Left lobe of liver (tissue), 2 donors: ENCODE measurements at places on chromosomes 6 and 20.

DNA sequence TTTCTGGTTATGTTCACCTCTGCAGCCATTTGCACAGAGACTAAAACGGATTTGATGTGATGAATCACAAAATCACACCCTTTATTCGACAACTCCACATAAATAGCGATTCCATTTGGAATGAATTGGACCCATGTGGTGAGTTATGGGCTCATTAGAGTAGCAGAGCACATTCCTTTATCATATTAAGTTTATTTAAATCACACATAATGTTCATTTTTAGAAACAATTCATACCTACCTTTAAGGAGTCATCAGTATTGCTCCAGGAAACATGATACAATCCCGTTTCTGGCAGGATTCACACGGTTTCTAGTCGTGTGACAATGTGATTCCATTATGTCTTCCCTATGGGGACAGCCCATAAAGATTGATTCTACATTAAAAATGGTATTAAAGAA is 303.5 kb downstream of the CDH4 start:
- no peak for DNase-seq

- DNase-seq: no peak
These were observed 2.4 kb upstream of the EBF4 start for GRCh38 chr20:2690213-2690612.

DNA sequence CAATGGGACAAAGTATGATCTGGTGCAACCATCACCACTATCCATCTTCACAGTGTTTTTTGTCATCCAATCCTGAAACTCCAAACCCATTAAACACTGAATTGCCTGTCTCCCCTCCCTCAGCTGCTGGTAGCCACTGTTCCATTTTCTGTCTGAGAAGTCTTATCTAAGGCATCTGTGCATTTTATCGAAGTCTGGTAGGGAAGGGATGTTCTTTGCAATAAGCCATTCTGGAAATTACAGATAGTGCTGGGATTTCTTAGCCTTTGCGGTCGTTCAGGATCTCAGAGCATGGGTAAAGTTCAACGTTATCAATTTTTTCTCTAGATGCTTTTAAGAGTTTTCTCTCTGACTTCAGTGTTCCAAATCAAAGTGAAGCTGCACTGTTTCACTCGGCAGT is 24.1 kb downstream of the KIF25 start:
- no peak for DNase-seq

DNA sequence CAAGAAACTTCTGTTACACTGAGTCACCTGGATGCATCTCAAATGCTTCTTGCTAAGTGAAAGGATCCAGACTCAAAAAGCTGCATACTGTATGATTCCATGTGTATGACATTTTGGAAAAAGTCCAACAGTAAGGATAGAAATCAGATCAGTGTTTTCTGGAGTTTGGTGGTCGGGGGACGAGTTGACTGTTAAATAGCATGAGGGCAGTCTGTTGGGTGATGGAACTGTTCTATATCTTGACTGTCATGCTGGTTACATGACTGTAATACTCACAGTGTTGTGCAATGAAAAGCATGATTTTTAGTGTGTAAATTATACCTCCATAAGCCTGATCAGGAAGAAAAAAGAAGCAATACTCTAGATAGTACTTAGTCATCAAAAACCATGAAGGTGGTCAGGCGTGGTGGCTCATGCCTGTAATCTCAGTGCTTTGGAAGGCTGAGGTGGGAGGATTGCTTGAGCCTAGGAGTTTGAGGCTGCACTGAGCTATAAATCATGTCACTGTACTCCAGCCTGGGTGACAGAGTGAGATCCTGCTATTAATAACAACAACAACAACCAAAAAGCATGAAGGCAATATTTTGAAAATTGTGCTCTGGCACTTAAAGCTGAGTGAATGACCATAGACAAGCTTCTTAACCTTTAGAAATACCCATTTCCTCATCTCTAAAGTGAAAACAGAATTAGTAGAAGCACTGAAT is 30.5 kb upstream of the SASH1 start:
- DNase-seq: no peak

- DNase-seq: no peak
These were observed at the start of gene ECT2L for GRCh38 chr6:138795809-138796603. Gene ECT2L, plus strand, starts transcription at chr6:138796087. Its CDS starts 17,188 bp downstream, at chr6:138813275.

GRCh38 chr6:64789476-64789875 is 917.5 kb downstream of the EYS start:
- DNase-seq: no peak

DNA sequence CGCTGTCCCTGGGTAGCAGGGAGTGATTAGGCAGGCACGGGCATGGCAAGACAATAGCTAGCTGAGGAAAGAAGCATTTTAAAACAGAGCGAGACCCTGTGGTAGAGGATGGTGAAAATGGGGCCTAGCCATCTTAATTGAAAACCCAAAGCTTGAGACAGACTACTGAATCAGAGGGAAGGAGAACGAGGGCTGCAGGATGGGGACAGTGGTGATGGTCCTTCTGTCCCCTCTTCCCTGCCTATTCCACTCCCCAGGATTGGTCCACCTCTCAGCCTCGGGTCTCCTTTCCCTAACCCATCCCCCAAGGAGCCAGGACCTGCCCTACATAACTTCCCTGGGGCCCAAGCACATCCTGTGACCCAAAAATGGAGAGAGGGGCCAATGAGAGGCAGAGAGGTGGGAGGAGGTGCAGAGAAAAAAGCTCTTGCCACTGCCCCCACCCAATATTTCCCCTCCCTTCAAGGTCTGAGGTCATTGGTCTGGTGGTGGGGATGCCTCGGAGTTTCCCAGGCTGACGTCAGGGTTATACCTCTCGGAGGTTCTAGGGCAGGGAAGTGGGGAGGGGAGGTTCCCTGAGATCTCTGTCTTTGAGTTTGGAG is 884 bp upstream of the CUTA start:
- no peak for DNase-seq

- no peak for DNase-seq
These were observed 20.2 kb downstream of the COL9A3 start for GRCh38 chr20:62836967-62837490.

- no peak for DNase-seq
These were observed 153.1 kb upstream of the INSM1 start for GRCh38 chr20:20214757-20215275.

GRCh38 chr6:38015341-38015740 is 195.8 kb downstream of the ZFAND3 start:
- DNase-seq: no peak

DNA sequence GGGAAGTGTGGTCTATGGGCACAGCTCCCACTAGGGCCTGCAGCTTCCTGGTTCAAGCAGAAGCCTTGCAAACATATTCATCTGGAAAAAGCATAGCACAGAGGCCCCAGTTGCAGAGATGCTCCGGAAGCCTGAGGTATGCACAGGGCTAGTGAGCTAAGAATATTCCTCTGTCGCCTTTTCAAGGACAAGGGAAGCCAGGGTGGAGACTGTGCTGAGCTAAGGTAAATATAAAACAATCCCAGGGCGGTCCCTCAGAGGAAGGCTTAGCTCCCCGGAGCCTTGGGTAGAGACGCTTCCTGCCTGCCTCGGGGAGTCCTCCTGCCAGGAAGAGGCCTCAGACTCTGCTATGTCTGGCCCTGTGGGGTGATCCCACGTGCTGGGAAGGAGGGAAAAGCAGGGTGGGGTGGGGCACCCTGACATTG is 134.8 kb upstream of the FOXA2 start:
- no peak for DNase-seq

DNA sequence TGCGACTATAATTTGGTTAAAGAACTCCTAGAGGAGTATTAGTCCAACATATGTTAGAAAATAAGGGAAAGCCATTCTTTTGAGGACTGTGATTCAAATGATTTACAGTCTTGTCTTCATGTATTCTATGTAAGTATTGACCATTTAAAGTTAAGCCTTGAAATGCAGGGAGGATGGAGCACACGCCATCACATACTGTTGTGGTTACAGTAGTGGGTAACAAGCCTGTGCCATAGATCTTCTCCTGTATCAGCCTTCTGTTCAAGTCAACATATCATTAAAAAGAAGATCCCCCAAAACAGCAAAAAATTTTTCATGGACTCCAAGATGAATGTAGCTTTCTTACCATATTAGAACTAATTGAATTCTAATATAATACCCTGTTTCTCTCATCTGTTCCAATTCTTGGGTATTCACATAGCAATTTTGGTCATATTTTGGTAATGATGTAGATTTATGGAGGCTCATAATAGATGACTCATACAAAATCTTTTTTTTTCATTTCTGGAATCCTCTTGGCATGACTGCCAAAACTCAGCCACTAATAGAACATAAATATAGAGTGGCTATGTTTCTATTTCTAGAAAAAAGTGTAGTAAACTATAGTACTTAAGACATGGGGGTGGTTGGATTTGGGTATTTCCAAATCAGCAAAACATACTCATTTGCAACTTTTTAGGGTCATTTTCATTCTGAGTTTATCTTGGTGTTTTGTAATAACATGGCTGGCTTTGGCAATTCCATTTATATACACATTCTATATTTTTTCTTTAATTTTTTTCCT is 413.5 kb downstream of the BCKDHB start:
- DNase-seq: no peak

DNA sequence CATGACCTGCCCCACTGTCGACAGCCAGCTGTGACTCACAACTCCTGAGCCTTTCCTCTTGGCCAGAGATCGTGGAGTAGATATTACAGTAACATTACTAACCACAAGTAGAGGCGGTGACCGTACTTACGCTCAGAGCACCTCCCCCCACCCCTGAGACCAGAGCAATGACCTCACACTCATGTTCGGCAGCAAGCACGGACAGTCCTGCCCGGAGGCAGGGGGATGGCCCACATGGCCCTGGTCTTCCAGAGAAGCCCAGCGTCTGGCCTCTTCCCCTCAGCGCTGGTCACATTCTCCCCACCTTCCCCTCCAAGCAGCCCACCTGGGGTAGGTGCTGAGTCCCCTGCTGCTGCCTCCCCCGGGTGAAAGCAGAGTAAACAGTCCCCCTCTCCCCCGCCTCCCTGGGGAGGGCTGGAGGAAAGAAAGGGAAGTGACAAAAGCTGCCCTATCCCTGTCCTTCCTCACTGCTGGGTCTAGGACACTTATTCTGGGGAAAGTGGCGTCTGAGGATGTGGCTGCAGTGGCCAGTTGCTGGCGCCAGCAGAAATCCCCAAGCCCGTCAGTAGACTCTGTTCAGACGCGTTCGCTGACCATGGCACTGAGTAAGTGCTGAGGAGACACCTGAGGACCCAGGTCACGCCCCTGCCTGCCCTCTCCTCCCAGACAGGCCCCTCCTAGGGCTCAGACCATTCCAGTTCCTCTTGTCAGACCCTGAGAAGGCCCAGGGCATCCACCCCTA is 68.5 kb downstream of the MRPL14 start:
- DNase-seq: no peak

DNA sequence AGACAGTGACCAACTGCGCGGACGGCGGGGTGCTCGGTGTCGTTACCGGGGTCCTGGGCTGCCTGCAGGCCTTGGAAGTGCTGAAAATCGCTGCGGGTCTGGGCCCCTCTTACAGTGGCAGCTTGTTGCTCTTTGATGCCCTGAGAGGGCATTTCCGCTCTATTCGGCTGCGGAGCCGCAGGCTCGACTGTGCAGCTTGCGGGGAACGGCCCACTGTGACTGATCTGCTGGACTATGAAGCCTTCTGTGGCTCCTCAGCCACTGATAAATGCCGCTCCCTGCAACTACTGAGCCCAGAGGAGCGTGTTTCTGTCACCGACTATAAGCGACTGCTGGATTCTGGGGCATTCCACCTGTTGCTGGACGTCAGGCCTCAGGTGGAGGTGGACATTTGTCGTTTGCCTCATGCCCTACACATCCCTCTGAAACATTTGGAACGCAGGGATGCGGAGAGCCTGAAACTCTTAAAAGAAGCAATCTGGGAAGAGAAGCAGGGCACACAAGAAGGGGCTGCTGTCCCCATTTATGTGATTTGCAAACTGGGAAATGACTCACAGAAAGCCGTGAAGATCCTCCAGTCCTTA is 1.0 kb downstream of the MOCS3 start:
- peak; percentile 46 for DNase-seq

DNA sequence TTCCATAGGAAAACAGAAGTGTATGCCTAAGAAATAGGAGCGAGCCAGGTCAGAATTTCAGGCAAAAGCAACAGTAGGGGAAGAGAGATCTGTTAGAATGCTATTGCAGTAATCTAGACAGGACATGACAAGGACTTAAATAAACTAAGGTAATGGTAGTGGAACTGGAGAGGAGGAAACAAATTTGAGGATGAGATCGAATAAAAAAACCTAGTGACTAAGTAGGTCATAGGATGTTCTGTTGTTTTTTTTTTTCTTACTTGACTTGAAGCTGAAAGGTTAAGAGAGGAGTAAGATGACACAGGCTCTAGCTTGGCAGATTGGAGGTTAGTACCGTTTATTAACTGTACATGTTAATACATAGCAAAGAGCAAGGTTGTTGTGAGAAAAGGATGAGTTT is 28.6 kb downstream of the ORC3 start:
- DNase-seq: no peak

- DNase-seq: no peak
These were observed 19.3 kb downstream of the RAE1 start for GRCh38 chr20:57370316-57370715.

GRCh38 chr20:50467718-50468356 is 42.3 kb upstream of the PTPN1 start:
- peak; percentile 61 for DNase-seq

- no peak for DNase-seq
These were observed 34.2 kb upstream of the C20orf203 start for GRCh38 chr20:32707691-32708581.

DNA sequence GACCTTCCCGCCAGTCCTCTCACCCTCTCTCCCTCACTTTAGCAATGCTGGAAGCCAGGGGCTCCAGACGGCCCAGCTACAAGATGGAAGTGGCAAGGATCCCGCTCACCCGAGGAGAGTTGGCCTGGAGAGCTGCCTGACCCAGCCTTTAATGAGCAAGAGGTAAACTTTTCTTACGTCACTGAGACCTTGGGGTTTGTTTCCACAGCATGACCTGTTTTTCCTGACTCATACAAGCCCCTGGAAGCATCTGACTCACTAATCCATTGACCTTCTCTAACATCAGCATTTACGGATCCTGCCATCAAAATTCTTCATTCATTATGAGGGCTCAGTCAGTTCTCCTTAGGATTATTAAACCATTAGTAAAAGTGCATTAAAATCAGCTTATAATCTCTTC is 120.4 kb downstream of the MYLK4 start:
- no peak for DNase-seq

DNA sequence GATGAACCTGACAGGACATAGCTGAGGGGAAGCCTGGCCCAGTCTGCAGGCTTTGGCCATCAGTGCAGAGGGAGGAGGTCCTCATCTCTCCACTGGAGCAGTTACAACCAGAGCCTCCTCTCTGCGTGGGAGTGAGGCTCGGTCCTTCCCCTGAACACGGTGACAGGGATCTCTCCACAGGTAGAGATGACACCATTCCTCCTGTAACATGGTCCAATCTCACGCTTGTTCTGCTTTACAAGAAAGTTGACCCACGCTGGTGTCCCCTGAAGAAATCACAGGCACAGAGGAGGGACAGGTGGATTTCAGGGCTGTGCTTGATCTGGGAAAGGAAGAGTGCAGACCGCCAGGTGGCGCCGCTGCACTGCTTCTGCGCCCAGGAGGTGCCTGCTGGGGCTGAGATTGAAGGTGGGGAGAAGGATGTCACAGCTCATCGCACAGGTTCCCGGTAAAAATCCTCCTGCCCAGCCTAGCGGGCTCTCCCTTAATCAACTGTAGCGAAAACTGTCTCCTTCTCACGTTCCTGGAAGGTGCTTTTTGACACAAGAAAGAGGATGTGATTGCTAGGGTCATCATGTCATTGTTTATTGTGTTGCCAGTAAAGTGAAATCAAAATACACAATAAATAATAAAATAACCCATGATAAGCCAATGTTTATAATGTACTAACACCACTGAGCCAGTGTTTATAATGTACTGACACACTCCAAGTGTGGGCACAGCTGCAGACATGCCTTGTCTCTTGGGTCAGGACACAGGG is 20.4 kb downstream of the HLA-G start:
- peak; percentile 73 for DNase-seq
